Fibroblast of skin of scalp (primary cell): ENCODE measurements at places on chromosomes 13 and 19.

GRCh38 chr19:16227837-16228636 lies 30.3 kb downstream of the AP1M1 start:
- DNase-seq: no peak

GRCh38 chr19:57747472-57747807 lies 825 bp downstream of the ZNF776 start:
- no peak for DNase-seq

- peak; percentile 57 for DNase-seq
Measured at GRCh38 chr19:3129112-3129511, 6.7 kb upstream of the GNA15 start.

DNA sequence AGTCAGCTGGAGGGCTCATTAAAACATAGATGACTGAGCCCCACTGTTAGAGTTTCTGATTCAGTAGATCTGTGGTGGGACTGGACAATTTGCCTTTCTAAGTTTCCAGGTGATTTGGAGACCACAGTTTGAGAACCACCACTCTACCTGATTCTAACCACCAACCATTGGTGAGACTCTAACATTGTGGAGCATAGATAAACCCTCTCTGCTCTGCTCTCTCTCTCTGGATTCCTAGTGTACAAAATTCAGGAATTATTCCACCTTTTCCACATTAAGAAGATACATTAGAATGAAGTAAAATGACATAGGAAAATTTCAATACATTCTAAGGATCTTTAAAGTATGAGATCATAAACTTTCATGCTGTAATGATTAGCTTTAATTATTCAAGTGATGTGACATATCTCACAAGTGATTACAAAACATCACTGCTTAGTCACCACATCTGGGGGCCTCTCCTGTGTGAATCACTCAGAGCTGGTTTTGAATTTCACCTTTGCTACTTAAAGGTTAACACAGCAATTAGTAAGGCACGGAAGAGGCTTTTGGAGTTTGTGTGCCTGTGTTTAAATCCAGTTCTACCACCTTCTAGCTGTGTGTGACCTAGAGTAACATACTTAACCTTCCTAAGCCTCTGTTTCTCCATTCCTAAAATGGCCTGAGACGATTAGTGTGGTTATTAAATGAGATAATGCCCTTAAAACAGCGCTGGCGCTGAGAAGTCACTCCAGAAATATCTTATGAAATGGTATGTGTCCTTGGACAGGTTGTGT lies 78.5 kb upstream of the NBEA start:
- peak; percentile 65 for DNase-seq

DNA sequence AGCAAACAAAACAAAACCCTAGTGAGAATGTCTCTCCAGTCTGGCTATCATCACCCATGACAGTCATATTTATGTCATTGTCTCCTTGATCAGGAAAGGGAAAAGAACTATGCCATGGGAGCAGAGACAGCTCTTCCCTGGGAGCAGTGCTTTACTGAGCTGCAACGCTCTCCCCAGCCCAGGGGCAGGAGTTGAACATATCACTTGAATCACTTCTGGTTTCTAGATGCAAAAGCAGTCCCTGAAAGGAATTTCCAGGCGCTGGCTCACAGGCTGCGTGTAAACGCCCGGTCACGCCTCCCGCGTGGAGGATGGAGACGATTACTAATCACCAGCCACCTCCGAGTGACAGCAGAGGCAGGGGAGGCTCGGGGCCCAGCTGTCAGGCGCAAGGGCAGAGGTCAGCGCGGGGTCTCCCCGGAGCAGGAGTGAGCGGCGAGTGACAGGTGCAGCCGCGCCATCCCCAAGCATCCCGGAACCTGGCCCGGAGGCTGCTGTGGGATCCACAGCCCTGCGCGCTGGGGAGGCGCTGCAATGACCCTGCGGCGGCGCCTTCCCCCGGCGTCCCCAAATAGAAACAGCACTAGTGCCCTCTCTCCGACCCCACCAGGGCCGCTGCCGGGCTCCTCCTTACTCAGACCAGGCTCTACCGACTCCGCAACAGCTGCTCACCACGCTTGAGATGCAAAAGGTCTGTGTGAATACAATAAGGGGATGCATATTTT lies 23.5 kb upstream of the DCLK1 start:
- peak; percentile 33 for DNase-seq

DNA sequence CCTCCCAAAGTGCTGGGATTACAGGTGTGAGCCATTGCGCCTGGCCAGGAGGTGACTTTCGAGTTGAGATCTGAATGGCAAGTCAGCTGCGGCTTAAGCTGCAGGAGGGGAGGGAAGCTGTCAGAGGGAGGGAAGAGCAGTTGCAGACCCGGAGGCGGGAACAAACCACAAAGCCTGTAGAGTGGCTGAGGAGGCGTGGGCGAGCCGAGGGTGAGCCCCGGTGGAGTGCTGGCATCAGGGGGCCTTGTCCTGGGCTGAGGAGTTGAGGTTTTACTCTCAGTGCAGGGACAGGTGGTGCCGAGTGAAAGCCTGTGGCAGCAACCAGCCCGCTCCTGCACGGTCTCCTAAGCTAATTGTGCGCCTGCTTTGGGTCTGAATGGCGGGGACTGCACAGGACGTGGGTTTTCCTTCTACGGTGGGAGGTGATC lies 24.2 kb downstream of the PPP1R37 start:
- no peak for DNase-seq

DNA sequence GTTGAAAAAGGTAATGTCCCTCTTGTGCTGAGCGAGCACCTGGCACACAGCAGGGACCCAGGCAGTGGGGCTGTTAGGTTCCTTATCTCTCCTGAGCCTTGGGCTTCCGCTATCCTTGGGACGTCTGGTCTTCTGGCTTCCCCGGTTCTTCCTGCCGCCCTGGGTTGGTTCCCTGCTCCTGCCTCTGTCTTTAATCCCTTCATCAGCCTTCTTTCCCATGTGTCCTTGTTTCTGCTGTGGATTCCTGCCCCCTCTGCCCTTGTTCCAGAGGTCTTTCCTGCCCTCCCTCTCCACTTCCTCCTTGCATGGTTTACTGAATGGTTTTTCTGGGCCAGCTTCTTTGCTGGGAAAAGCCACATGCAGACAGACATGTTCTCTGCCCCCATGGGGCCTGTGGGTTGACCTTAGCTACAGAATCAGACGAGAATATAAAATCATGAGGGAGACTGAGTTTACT lies 2.6 kb downstream of the EPN1 start:
- no peak for DNase-seq

- DNase-seq: no peak
Measured at GRCh38 chr13:113770441-113770840, 11.4 kb downstream of the TMEM255B start.
